Activated CD4-positive, alpha-beta T cell treated with anti-CD3 and anti-CD28 coated beads for 24 hours (primary cell): ENCODE measurements at places on chromosomes 13 and 19.

GRCh38 chr13:110912651-110913051 is 2.2 kb downstream of the ANKRD10 start:
- no peak for DNase-seq

DNA sequence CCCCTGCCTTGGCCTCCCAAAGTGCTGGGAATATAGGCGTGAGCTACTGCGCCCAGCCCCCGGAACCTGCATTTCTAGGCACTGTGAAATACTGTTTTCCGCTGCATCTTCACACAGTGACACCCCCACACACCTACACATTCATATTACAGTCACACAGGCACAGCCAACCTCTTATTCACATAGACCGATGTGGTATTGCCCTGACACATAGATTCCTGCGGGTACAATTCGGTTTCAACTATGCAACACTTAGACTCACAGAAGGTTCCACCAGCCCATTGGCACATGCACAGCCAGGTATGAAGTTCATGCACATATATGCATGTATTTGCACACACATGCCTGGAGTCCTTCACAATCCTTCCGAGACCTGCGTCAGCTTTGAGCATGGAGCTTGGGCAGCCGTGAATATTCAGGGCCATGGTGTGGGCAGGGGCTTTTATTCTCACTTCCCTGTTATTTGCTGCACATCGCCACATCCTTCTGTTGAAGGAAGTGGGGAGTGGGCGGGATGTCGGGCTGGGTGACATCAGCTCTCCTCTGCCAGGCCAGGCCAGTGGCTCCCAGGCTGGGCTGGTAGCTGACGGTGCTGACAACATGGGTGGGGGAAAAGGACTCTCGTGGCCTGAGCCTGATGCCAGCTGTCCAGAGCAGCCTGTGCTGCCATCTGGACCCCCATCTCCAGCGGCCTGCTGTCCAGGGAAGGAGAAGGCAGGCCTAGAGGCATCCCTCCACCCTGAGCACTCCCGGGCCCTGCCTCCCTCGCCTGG is 5.4 kb upstream of the CDC37 start:
- DNase-seq: no peak

- DNase-seq: no peak
Observed at GRCh38 chr13:110578363-110578762, 16.8 kb upstream of the RAB20 start.

DNA sequence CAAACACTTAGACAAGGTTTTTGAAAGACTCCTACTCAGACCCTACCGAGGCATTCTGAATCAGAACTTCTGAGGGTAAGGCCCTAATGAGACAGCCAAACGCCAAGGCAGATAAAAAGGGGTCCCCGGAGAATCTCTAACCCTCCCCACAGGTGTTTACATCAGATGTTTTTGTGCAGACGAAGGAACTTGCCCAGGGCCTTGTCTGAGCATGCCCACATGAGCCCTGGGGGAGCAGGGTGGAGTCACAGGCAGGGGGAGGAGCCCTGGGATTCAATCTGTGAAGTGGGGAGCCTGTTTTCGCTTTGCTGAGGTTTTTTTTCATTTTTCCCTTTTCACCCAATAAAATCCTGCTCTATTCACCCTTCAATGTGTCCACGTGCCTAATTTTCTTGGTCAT is 61.6 kb upstream of the MED4 start:
- peak; percentile 45 for DNase-seq

- DNase-seq: peak; percentile 59
Observed at GRCh38 chr19:41795031-41795461, 1.3 kb upstream of the CEACAM3 start.

DNA sequence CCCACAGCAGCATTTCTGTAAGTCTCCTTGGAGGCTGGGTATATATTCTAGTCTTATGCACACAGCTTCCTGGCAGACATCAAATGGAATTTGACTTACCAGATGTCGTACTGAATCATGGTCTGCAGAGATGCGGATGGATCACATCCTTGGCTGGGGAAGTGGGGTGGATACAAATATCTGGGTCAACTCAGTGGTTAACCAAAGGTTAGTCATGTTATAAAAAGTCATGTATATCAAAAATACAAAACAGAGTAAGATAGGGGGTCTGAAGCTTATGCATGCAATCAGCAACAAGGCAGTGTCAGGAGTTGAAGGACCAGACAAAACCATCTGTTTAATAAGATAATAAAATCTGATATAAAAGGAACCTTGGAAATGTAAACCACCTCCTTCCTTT is 61.9 kb downstream of the WASF3 start:
- no peak for DNase-seq

DNA sequence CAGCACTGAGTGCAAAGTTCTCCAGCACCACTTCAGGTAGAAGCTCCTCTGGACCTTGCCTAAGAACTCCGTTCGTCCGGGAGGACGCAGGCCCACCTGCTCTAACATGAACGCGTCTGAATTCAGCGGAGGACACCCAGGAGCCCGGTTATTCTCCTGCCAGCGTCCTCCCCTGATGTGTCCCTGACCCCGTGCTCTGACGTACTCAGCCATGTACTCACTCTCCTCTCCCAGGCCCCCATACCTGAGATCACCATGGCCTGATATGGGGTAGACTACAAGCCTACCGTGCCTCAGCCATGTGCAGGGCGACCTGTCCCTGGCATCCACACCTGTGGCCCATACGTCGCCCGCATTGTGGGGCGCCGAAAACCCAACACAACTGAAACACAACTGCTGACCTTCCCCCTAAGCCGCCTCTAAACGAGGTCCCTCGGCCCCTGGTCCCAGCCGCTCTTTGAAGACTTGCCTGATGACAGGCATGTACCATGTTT is 744 bp upstream of the ZNF584 start:
- DNase-seq: no peak

DNA sequence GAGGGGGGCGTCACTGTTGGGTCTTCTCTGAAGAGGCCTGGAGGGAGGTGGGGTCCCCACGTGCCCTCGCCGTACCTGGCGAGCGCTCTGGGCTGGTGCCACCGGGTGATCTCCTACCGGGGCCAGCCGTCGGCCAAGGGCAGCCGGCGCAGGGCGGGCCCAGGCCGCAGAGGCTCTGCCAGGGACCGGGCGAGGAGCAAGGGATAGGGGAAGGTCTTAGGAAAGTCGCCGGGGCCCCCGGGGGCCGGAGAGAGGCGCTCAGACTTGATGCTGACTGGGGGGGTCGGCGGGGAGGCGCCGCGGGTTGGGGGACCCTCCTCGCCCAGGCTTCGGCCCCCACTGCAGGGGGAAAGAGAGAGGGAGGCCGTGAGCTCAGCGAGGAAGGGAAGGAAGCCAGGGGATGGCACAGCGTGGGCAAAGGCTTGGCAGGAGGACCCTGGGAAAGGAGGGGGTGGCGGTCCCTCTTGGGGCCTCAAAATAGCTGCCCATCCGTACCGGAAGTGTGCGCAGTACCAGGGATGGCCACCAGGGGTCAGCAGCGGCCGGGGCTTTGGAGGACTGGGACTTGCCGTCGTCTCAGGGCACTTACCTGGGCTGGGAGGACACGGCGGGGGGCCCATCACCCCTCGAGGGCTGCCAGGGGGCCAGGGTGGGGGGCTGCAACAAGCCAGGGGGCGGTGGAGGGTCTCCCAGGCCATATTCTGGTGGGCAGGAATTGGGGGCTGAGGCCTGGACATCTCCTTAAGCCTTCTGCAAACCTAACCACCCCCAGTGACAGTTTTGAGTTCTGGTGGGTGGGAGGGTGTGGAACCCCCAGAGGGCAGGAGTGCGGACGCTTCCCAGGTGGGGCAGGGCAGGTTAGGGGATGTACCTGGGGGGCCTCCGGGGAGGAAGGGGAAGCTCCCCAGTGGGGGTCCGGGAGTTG is 7.7 kb upstream of the TMEM161A start:
- DNase-seq: peak; percentile 85

DNA sequence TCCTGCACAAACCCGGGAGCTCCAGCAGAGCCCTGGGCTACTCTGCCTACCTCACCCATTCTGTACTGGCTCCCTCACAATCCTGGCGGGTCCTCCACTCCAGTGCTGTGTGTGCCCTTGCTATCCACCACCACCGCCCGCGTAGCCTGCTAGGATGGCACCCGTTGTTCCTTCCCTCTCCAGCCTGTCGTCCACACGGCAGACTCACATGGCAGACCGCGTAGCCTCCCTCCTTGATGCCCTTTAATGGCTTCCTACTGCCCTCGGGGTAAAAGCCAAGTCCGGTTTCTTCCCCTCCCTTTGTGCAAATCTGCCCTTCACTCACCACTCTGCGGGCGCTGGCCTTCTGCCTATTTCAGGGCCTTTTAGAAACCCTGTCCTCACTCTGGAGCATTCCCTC is 106.6 kb downstream of the RAB20 start:
- no peak for DNase-seq

GRCh38 chr19:10259162-10259905 is 7.3 kb downstream of the MRPL4 start:
- DNase-seq: peak; percentile 96

- no peak for DNase-seq
Observed at GRCh38 chr13:48631441-48631840, 22.3 kb upstream of the CYSLTR2 start.

- DNase-seq: no peak
Observed at GRCh38 chr13:100644371-100644770, 30.2 kb downstream of the TMTC4 start.
